ENCODE measurements at places on chromosomes 7 and 10. TPM values are rescaled to one million over a fixed set of nuclear protein-coding genes. Genes with fewer than 3 reads are reported as not detected.

The CYP2C19 gene
- total RNA-seq: not detected

The OPALIN gene
- total RNA-seq: not detected

The IDI2 gene
- total RNA-seq: not detected

The KLLN gene
- total RNA-seq: 0.43 TPM

The CYP2C18 gene
- total RNA-seq: not detected

The SH3PXD2A gene
- total RNA-seq: 2.4 TPM

The CDC14C gene
- not detected for total RNA-seq

The TRIL gene
- not detected for total RNA-seq

The SFTPA1 gene
- 3.1 TPM for total RNA-seq

The PON1 gene
- not detected for total RNA-seq

The ELN gene
- 0.08 TPM for total RNA-seq

DNA sequence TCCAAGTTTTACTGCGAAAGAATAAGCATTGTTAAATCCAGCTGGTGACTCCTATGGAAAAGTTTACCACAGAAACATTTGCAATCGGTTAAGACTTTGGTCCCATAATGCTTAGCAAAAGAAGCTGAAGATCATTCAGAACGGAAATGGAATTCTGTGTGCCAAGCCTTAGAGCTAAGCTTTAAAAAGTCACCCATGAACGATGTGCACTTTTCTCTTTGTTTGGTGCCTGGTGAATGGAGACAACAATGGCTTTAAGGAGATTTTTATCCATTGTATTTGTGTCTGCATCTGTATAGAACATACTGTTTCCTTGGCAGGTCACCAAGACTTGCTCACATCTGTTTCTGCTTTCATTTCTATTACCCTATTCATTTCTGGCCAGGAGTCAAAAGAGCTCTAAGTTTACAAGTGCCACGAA lies 26.3 kb upstream of the COL1A2 start:
- DNase-seq: no peak

DNA sequence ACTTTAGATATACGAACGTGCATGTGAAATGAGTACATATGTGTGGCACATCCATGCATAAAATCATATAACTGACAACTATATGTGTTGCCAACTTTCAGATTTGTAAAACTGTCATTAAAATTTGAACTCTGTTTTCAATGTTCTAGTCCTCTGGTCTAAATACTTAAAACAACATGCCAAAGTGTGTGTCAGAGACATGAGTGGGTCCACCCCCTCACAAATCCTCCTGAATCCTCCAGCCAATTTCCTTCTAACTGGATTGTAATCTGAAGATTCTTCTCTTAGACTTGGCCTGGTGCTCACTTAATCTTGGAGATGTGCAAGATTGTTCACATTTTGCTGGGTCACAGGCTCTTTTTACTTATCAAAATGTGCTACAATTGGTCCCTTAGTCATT lies 184.1 kb downstream of the RELN start:
- no peak for DNase-seq

- DNase-seq: no peak
Observed at GRCh38 chr7:69889976-69890351, 291.7 kb downstream of the AUTS2 start.

GRCh38 chr7:113331155-113331898 lies 213.0 kb upstream of the SMIM30 start:
- DNase-seq: no peak

DNA sequence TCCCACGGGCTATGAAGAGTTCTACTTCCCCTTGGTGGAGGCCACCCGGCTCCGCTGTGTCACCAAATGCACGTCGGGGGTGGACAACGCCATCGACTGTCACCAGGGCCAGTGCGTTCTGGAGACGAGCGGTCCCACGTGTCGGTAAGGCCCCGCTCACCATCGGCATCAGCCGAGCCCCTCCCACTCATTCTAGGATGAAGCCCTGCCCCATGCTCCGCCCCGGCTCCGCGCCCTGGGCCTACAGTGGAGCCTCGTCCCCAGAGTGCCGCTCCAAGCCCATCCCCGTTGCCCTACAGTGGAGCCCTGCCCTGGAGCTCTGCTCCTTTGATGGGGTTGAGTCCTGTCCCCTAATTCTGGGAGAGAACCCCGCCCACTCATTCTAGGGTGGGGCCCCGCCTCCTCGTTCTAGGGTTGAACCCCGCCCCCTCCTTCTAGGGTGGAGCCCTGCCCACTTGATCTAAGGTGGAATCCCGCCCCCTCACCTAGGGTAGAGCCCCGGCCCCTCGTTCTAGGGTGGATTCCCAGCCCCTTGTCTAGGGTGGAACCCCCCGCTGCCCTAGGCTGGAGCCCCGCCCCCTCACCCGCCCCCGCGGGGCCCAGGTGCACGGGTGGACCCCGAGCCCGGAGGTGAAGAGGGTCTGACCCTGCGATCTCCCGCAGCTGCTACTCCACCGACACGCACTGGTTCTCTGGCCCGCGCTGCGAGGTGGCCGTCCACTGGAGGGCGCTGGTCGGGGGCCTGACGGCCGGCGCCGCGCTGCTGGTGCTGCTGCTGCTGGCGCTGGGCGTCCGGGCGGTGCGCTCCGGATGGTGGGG lies 3.4 kb upstream of the MUC12 start:
- peak; percentile 61 for DNase-seq

DNA sequence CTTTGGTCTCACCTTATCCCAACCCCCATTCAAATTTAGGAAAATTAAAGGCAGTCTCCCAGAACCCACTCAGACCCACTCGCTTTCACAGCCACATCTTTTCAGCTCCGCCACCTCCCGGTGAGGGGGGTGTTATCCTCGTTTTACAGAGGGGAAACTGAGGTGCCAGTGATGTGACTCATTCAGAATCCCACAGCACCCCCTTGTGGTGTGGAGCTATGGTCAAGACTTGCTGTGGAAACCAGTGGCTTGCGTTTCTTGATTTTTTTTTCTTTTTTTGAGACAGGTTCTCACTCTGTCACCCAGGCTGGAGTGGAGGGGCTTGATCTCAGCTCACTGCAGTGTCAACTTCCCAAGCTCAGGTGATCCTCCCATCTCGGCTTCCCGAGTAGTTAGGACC lies 27.6 kb downstream of the SLC35G1 start:
- peak; percentile 8 for DNase-seq

- DNase-seq: no peak
Observed at GRCh38 chr7:38276096-38276877, 2.9 kb upstream of the TARP start.

DNA sequence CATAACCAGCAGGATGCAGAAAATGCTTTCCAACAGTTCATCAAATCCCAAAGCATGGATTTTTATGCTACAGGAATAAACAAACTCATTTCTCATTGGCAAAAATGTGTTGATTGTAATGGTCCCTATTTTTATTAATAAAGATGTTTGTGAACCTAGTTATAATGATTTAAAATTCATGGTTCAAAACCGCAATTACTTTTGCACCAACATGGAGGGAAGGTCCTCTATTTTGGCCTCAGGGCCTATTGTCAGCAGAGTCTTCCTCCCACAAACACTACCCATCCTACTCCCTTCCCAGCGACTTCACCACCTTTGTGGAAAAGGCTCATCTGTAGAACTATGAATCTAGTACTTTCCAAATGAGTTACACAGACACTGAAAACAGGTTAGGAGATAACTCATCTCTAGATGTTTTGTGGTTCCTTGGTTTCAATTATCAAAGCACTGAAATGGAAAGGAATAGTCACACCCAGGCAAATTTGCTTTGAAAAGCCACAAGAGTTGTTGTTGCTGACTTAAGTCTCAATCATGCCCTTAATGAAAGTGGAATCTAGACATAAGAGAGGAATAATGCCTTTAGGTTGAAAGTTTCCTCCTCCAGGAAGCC lies 59.4 kb upstream of the FRMD4A start:
- no peak for DNase-seq

DNA sequence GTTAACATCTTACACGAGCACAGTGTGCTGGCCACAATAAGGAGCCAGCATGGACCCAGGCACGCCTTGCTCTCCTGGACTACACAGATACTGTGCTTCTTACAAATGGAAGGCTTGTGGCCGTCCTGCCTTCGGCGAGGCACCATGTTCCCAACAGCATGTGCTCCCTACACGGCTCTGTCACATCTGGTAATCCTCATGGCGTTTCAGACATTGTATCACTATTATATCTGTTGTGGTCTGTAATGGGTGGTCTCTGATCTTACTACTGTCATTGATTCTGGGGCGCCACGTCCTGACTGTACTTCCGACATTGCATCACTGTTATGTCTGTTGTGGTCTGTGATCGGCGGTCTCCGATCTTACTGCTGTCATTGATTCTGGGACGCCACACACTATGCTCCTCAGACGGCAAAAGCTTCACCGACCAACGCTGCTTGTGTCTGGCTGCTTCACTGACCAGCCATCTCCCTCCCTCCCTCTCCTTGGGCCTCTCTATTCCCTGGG lies 195.4 kb downstream of the MAD1L1 start:
- DNase-seq: peak; percentile 36

DNA sequence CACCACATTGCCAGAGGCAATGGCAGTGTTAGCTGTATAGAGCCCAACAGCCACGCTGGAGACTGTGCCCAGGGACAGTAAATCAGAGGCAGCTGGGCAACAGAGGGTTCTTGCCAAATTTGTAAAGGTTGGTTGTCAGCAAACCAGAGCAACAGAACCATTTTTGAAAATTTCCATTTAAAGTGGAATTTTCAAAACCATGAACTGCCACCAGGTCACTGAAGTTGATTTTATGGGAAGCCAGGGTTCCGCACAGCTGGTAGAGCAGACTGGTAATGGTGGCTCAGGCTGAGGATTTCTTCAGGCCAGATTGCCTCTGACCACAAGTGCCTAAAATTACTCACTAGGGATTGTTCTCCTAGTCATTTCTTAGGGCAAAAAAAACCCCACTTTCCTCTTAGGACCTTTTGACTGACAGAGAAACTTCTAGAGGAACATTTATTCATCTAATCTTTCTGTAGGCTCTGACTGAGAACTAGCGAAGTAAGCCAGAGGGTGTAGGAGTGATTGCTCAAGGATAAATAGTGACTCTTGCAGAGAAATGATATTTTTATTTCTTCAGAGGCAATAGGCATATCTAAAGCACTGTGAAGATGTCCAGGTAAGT lies 342.4 kb downstream of the BBS9 start:
- no peak for DNase-seq

DNA sequence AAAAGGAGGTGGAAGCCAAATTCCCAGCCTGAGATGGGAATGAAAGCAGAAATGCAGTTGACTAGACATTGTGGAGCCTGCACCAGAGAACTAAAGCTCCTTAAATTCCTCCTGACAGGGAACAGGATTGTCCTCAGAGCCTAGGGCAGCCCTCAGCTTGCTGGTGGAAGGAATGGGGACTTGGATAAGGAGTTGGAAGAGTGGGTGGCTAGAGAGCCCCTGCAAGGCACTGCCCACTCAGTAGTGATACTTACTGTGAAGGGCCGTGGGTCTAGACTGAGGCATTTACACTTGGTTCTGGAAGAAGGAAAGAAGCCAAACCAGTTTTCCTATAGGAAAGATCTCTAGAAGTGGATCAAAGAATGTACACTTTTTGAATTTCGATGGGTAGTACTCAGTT lies 117.6 kb downstream of the PLCE1 start:
- DNase-seq: no peak

GRCh38 chr10:18737236-18737635 lies 78.0 kb downstream of the ARL5B start:
- no peak for DNase-seq

DNA sequence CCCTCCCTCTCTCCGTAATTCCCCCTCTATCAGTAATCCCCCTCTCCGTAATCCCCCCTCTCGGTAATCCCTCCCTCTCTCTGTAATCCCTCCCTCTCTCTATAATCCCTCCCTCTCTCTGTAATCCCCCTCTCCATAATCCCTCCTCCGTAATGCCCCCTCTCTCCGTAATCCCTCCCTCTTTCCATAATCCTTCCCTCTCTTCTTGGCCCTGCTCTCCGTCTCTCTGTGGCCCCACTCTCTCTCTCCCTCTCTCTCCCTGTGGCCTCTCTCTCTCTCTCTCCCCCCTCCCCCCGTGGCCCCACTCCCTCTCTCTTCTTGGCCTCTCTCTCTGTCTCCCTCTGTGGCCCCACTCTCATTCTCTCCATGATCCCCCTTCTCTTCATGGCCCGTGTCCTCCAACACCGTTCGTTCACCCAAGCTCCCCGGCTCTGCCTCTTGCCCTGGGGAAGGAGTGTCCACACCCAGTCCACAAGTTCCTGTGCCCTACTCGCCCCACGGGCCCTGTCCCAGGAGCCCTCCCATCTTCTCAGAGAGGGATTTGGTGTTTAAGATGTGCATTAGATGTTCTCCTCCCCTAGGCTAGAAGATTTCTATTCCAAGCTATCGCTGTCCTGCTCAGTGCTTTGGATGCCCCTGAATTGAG lies 19.8 kb downstream of the SHH start:
- no peak for DNase-seq

DNA sequence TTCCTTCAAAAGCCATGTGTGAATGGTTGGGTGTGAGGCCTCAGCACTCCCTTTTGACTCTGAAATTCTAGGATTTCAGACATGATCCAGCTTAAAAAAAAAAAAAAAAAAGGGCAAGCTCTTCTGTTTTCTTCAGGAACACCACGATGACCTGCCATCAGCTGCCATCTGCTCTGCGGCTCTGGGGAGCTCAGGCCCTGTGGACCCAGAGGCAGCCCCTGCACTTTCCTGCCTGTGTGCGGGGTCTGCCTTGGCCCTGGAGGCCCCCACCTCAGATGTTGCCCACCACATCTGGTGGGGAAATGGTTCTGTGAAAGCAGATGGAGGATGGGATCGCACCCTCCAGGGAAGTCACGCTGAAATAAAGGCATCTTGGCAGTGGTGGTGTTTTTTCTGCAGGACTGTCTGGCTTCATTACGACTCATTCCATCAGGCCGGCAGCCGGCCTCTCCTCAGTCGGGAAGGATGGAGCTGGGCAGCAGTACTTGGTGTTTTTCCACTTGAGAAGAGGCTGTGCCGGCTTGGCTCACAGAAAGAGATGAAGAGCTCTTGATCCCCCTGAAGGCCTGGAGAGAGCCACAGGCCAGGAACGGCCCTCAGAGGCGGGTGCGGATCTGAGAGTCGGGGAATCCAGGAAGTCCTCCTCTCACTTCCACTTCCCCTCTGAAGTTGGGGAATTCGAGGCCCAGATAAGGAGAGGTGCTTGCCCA lies 66.1 kb upstream of the AQP1 start:
- no peak for DNase-seq

DNA sequence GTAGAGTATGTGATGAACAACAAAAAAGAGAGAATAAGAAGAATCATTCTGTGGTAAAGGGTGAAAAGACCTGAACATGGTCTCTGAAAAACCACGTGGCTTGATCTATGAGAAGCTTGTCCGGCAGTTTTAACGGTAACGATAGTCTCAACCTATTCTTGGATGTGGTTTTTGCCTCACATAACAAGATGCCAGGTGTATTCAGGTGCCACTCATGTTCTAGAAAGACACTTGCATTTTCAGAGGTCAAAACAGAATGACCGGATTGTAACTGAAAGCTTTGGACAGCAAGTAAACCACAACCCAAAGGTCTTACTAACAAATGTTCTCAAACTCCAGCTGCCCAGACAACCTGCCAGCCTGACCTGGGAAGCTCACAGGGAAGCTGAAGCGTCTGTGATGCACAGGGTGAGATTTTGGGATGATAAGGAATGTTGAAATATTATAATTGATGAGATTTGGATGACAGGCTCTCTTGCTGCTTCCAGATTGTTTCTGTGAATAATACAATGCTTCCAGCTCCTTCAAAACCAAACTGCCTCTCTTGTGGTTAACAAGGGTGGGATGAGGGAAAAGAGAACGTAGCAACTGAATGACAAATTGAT lies 137.4 kb upstream of the GRB10 start:
- DNase-seq: no peak

GRCh38 chr7:113799896-113800295 lies 118.9 kb downstream of the PPP1R3A start:
- DNase-seq: no peak

- DNase-seq: no peak
Observed at GRCh38 chr10:59791601-59792000, 38.3 kb upstream of the MRLN start.

Measured in activated T-cell treated with anti-CD3 and anti-CD28 coated beads, Interleukin-2, amount 50 U/mL, for 4 hours (primary cell).